Activated CD4-positive, alpha-beta T cell treated with anti-CD3 and anti-CD28 coated beads for 24 hours (primary cell): ENCODE measurements at places on chromosomes 11 and 22.
A peak's percentile ranks its signal among the peaks of the same experiment; 100 is the strongest.

GRCh38 chr11:116070520-116070919 is 566.3 kb upstream of the CADM1 start:
- no peak for DNase-seq

DNA sequence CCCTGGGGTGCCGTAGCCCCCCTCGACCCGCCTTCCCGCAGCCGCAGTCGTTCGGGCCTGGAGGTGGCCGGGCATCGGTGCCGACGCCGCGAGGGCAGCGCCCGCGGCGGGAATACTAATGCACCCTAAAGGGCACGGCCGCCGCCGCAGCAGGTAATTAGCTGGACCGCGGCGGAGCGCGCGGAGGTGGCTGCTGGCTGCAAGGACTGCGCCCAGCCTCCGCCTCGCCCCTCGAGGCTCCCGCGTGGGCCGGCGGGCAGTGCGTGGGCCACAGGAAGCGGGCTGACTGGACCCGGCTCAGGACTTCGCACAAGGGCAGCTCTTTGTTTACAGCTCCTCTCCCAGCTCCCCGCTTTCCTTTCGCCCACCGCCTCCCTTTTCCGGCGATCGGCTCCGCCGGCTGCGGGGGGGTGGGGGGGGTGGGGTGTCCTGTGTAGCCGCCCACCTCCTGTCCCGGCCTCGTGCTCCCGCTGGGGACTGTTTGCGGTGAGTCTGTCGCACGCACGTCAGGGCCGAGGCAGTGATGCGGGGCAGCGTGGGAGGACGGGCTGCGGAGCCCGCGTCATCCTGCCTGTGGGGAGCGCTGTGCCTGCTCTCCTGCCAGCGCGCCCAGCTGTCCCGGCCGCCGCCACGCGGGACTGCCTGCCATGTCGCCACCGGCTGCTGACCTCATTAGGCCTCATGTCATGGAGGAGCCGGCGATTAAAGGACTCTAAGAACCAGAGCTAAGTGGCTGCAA is 53.2 kb downstream of the GRIK4 start:
- DNase-seq: no peak

DNA sequence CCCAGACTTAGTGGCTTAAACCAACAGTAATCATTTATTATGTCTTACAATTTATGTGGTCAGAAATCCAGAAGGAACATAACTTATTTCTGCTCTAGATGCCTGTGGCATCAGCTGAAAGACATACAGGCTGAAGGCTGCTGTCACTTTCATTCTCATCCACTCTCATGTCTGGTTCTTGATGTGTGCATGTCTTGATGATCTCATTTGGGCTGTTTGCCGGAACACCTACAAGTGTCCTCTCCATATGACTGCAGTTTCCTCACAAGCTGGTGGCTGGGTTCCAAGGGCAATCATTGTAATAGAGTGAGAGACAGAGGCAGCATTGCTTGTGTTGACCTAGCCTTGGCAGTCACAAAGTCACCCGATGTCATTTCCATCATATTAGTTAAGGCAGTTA is 1375.9 kb upstream of the RAG2 start:
- no peak for DNase-seq

GRCh38 chr11:26909515-26909914 is 84.4 kb upstream of the FIBIN start:
- no peak for DNase-seq

DNA sequence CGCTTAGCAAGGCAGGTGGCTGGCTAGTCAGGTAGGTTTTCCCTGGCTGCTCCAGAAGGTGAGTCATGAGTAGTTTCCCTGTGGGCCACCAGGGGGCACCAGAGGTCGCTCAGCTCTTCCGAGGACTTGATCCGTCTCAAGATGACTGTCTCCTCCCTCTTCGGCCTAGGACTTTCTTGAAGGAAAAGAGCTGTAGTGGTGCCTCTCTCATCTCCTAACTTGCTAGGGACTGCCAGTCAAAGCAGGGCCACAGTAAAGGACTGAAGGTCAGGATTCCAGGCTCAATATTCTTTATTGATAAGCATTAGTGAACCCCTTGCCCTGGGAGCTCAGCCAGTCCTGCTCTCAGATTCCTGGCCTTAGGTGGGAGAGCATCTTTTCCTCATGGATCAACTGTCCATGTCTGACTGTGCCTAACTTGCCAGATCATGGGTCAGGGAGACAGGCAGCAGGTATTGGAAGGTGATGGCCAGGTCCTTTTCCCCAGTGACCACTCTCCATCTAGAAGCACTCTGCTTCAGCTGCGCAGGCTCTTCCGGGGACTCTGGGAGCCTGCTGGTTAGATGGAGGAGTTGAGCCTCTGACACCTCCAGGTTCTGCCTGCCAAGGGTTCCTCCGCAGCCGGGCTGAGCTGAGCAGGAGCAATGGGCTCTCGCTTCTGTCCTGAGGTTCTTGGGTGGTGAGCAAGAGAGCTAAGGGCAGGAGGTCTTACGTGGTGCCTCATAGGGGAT is 1.9 kb downstream of the POLD4 start:
- peak; percentile 40 for DNase-seq

- no peak for DNase-seq
These were observed 29.0 kb downstream of the MACROD1 start for GRCh38 chr11:64136765-64137441.

GRCh38 chr11:125215976-125216375 is 51.4 kb downstream of the PKNOX2 start:
- DNase-seq: no peak

DNA sequence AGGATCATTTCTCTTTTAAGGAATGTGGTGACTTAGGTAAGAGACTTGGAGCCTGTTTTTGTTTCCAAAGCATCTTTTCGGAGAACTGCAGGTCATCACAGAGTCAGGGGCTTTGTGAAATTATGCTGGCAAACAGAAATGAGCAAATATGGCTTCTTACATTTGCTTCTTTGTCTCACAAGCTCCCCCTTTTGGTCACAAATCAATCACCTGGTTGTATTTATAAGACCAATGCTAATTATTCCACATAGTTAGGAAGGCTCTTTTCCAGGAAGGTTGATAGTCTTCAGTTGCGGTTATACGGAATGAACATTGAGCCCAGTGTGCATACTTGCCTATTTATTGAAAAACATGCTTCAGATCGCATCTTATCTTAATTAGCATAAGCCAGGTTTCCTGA is 34.6 kb upstream of the CEP126 start:
- DNase-seq: no peak

DNA sequence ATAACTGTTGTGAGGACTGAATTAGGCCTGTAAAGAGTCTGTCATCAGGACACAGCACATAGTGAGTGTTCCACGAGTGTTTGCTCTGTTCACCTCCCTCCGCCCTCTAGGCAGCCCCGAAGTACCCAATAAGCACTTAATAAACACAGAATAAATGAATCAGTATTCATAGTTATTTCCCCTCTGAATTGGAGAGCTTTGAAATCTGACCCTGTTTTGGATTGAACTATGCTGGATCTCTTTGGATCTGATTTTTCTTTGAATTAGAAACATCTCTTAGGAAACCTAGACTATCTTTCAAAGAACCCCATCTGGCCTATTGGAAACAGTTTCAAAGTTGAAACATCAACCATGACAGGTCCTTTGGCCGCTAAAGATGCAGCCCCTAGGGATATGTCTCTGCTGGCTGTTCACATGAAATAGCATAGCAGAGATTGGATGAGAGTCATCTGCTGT is 615.5 kb downstream of the NTM start:
- no peak for DNase-seq

- DNase-seq: no peak
These were observed 150.6 kb downstream of the CTTN start for GRCh38 chr11:70548976-70549375.

- no peak for DNase-seq
These were observed 113.0 kb downstream of the CTTN start for GRCh38 chr11:70511345-70511744.

DNA sequence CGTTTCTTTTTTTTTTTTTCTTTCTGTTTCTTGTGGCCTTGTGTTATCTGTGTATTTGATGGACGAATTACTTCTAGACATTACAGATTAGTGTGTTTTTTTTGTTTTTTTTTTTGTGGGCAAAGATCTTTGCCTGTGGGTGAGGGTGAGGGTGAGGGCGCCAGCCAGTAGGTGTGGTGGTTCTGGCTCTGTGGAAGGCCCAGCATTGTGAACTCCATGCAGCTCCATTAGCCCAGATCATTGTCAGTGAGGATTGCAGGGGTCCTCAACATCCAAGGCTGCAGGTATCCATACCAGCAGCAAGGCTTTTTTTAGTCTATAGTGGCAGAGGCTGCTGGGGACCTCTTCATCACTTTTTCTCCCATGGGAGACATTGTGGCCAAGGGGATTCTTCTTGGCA is 13.7 kb downstream of the BIRC2 start:
- no peak for DNase-seq
